ENCODE measurements at places on chromosomes 5 and 9. TPM values are rescaled to one million over a fixed set of nuclear protein-coding genes. Genes with fewer than 3 reads are reported as not detected.

The SPAG8 gene
- 1.3 TPM for total RNA-seq

The APBA1 gene
- total RNA-seq = 14.5 TPM

The SLC45A2 gene
- total RNA-seq = 0.17 TPM

The ANKRD33B gene
- total RNA-seq = 2.0 TPM

The COL5A1 gene
- 659 TPM for total RNA-seq

The ADCY2 gene
- not detected for total RNA-seq

The SUSD3 gene
- not detected for total RNA-seq

The PCDHGB1 gene
- total RNA-seq = 2.2 TPM

The PCDHA12 gene
- total RNA-seq = 0.33 TPM

The OR1N1 gene
- total RNA-seq = not detected

The C9orf40 gene
- total RNA-seq = 2.9 TPM

The FBP1 gene
- total RNA-seq = not detected

The GTF2H2 gene
- total RNA-seq = 11.4 TPM

The SPATA31C1 gene
- not detected for total RNA-seq

The SOX30 gene
- total RNA-seq = not detected

The PRR16 gene
- 7.7 TPM for total RNA-seq

The GALNT12 gene
- 8.7 TPM for total RNA-seq

The SHC3 gene
- 57.2 TPM for total RNA-seq

The PCDHB10 gene
- total RNA-seq = 0.79 TPM

The OR1K1 gene
- total RNA-seq = not detected

The ARL14EPL gene
- total RNA-seq = not detected

The PCDHB12 gene
- 0.46 TPM for total RNA-seq

The ARHGEF37 gene
- total RNA-seq = 7.1 TPM

The PTGS1 gene
- total RNA-seq = 257 TPM

The CCL28 gene
- total RNA-seq = 20.9 TPM

The FOXI1 gene
- not detected for total RNA-seq

The PCDHA8 gene
- total RNA-seq = 0.07 TPM

The MYMK gene
- not detected for total RNA-seq

The HK3 gene
- total RNA-seq = not detected

The LCN15 gene
- total RNA-seq = not detected

The LRRTM2 gene
- total RNA-seq = 0.63 TPM

The N4BP3 gene
- 0.13 TPM for total RNA-seq

The ATP10B gene
- 0.03 TPM for total RNA-seq

The DDX31 gene
- total RNA-seq = 19.8 TPM

The PCDHB14 gene
- 2.1 TPM for total RNA-seq

The SH2D3C gene
- 2.2 TPM for total RNA-seq

The ANKRD31 gene
- total RNA-seq = under 0.01 TPM

The ZMYND19 gene
- total RNA-seq = 13.4 TPM

The MVB12B gene
- total RNA-seq = 3.5 TPM

The IL33 gene
- 65.7 TPM for total RNA-seq

The TMEM171 gene
- total RNA-seq = 1.3 TPM

The TMC1 gene
- 0.59 TPM for total RNA-seq

The C9 gene
- not detected for total RNA-seq

The ADAMTS2 gene
- 32.5 TPM for total RNA-seq

The FGF18 gene
- not detected for total RNA-seq

The GPR150 gene
- 0.40 TPM for total RNA-seq

The MEGF10 gene
- 3.0 TPM for total RNA-seq

The PCDHA3 gene
- total RNA-seq = 0.20 TPM

The C9orf153 gene
- 0.98 TPM for total RNA-seq

The CD180 gene
- total RNA-seq = not detected

The SV2C gene
- not detected for total RNA-seq

Data from smooth muscle cell of the pulmonary artery (primary cell).